ENCODE measurements at places on chromosomes 1 and 21.
A peak's percentile ranks its signal among the peaks of the same experiment; 100 is the strongest.

DNA sequence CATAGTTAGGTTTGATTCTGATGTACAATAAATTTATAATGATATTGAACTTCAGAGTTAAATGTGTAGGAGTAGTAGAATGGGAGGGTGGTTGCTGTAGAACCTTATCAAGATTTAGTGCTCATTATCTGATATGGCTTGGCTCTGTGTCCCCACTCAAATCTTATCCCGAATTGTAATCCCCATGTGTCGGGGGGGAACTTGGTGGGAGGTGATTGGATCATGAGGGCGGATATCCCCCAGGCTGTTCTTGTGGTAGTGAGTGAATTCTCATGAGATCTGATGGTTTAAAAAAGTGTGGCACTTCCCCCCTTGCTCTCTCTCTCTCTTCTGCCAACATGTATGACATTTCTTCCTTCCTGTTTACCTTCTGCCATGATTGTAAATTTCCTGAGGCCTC is 265.5 kb downstream of the GRIK1 start:
- no peak for ATAC-seq

DNA sequence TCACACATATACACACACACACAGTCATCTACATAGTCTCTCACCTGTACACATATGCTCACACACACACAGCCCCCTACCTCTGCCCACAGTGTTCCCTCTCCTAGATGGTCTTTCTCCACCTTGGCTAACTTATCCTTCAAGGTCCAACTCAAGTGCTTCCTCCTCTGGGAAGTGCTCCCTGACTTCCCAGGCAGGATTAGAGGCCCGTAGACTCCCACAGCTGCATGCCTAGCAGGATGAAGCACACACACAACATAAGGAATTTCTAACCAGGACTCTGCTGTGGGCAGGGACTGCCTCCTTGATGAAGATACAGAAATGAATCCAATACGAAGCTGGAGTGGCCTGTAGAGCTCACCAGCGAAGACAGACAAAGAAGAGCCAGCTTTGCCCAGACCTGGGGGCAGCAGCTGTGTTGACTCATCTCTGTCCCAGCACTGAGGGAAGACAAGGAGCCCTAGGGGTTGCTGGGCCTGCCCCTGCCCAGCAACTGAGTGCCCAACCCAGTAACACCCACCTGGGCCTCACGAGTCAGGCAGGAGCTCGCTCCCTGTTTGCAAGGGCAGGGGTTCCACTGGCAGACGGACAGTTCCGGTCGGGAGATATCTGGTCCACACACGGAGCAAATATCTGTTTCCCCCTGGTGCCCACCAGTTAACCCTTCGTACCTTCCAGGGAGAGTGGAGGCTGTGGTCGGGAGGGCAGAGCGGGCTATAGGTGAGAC is 100.8 kb downstream of the DMRTB1 start:
- no peak for ATAC-seq

DNA sequence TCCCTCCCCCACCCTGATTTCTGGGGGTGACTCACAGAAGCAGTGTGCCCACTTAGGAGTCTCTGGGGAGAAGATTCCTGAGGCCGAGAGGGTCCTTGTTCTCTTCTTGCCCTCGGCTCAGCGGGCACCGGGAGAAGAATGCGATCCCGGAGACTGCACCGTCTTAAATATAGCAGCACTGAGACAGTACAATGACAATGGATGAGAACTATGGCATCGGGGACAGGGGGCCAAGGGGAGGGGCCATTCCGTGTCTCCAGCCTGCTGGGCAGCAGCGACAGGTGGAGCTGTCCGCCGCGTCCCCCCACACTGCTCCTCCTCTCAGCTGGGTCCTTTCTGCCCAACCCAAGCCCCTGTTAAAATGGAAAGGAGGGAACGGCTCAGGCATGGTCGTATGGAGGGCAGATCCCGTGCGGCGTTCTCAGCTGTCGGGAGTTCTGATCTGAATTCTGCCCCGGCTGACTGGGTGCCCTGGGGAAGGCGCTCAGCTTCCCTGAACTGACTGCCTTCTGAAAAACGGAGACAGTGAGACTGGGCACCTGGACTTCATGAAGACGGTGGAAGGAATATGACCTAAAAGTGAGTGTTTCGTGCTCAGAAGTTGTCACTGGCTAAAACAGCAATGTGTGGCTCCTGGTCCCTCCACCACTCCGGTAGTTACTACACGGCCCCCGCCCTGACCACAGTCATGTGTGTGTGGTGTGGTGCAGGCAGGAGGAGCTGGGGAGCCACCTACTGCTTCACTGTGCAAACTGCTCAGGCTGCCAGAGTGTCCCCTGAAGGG is at the start of gene MYOM3:
Gene MYOM3, minus strand, starts transcription at position 140 of the 784 bp plus-strand sequence. CDS start 3,499 bp downstream, outside the sequence.
- peak; percentile 81 for ATAC-seq

DNA sequence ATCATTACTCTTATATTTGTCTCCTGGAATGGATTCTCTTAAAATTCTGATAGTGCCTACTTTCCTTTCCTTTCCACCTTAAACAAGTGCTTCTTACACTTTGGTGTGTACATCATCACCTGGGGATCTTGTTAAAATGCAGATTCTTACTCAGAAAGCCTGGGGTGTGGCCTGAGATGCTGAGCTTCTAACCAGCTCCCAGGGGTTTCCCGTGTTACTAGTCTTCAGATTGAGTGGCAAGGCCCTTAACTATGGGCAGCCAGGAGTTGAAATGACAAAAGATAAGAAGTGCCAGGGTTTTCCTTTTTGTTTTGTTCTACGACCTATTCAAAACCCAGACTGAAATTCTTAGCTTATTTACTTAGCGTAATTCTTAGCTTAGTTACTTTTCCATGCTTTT is 159.2 kb downstream of the HFM1 start:
- no peak for ATAC-seq

GRCh38 chr1:161999301-162000052 is 24.2 kb downstream of the OLFML2B start:
- ATAC-seq = no peak

All from stimulated activated memory B cell treated with anti-CD40 and anti-IgM and Interleukin-4, amounts not matched to agents 10 μg/mL and 1 μg/mL and 100 μg/mL, for 72 hours (primary cell).